ENCODE measurements at places on chromosomes 2 and 18.
A peak's percentile ranks its signal among the peaks of the same experiment; 100 is the strongest.

DNA sequence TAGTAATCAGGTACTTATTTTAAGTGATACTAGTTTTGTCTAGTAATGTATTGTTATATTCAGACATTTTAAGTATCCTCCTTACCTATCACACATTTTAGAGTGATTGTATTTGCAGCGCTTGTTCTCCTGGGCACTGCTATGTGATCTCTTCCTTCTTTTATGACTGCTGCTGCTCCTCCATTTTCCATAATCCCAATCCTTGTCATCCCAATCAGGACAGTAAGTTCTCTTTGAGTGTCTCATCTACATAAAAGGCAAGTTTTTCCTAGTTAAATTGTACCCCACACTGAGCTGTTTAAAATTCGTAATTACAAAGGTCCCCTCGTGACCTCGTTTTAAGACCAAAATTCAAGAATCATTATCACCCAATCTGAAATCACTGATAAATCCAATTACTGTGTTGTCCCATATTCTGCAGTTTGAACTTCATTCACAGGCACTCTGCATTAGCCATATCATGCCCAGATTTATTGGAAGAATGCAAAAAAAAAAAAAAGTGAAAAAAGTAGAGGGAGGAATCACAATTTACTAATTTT, 2.8 kb downstream of the CLK1 start:
- DNase-seq = no peak

DNA sequence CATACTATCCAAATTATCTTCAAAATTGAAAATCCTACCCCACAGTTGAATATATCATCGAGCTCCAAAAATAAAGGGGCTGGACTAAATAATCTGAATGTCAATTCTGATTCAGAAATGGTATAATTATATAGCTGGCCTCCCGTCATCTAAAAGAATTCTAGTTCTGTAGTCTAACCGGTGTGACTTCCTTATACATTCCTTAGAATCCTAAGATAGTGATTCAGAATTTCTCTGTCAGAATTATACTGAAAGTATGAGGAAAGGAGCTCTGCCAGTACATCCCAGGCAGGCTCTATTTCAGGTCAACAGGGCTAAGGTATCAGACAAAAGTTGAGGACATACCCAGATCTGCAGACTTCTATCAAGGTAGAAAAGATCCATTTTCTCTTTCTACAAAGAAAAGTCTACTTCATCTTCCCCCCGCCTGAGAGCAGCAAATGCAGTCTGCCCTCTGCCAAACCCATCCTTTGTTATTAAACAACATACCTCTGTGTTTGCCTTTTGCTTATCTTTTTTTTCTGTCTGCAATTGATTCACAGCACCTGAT, 128.5 kb downstream of the METTL4 start:
- peak; percentile 72 for DNase-seq

- DNase-seq = no peak
Measured at GRCh38 chr2:127740665-127741288, 39.5 kb downstream of the SFT2D3 start.

DNA sequence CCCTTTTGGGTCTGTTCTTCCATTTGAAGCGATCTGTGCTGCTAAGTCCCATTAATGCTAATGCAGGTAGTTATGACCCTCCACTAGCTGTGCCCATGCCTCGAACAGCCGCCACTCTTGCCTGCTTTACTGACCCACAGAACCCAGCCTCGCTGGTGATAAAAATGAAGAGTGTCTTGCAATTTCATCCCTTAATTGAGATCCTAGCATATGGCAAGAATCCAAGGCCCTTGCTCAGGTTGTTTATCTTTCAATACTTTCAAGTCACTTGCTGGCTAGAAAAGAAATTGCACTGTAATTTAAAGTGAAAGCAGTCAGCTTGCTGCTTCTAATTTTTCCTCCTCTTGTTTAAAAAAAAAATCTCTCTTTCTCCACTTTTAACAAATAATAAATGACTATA, 73.6 kb downstream of the ZNF521 start:
- peak; percentile 47 for DNase-seq
